Left colon (tissue), 2 donors: ENCODE measurements at places on chromosomes 12 and 14. TPM values are rescaled to one million over a fixed set of nuclear protein-coding genes. Genes with fewer than 3 reads are reported as not detected.

Gene LRRC10
- not detected for total RNA-seq

Gene FAM216A
- total RNA-seq, result 1.6 TPM

Gene ATP2B1
- 105 TPM for total RNA-seq

Gene BORCS5
- 12.2 TPM for total RNA-seq

Gene GOLGA5
- total RNA-seq, result 42.2 TPM

Gene C12orf56
- 0.24 TPM for total RNA-seq

Gene STYK1
- 41.9 TPM for total RNA-seq

Gene DPY19L2
- total RNA-seq, result 1.7 TPM

Gene BEGAIN
- 1.4 TPM for total RNA-seq

Gene GPR162
- total RNA-seq, result 1.3 TPM

Gene BICDL1
- total RNA-seq, result 6.6 TPM

- no peak for DNase-seq
Measured at GRCh38 chr14:86838363-86838762, 1154.6 kb downstream of the GALC start.

DNA sequence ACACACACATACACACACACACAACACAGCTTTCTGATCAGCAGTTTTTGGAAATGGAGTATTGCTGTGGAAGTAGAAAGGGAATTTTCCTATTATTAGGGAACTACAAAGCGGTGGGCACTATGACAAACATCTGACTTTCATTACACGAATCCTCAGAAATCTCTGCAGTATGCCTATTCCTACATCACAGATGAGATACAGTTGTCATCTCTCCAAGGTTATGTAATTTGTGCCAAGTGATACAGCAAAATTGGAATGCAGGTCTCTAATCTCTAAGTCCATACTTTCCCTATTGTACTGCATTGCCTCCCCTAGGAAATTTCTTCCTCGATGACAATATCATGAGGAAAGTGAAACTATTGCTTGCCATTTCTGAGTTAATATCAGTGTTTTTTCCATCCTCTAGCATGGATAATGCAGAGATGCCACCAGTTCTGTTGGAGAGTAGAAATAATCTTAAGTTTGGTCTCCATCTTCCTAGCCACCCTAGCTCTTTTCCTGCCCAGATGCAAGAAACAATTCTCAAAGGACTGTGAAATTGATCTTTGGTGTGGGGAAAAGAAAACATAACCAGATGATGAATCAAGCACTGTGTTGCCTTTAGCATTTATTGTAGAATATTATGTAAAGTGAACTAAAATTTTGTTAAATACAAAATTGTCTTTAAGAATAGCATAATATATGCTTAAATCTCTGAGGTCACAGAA lies 94.7 kb downstream of the ERGIC2 start:
- no peak for DNase-seq

GRCh38 chr12:27901959-27902358 lies 70.6 kb downstream of the PTHLH start:
- DNase-seq, result no peak

DNA sequence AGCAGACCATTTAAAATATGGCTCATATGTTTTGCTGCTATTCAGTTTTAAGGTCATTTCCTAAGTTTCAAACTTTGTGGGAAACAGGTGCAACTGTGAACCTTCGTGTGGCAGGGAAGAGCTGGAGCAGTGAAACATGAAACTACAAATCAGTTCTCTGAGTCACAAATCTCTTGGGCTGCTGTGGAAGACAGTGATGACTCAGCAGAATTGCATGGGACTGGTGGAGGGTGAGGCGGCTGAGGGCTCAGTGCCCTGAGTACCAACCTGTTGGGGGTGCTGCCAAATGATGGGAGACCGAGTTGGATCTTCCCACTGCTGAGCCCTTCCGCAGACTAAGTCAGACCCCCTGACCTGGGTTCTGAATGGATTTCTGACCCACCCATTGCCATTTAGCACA lies 8.4 kb upstream of the CALM1 start:
- no peak for DNase-seq

- no peak for DNase-seq
Measured at GRCh38 chr12:76410781-76411180, 62.6 kb upstream of the BBS10 start.

DNA sequence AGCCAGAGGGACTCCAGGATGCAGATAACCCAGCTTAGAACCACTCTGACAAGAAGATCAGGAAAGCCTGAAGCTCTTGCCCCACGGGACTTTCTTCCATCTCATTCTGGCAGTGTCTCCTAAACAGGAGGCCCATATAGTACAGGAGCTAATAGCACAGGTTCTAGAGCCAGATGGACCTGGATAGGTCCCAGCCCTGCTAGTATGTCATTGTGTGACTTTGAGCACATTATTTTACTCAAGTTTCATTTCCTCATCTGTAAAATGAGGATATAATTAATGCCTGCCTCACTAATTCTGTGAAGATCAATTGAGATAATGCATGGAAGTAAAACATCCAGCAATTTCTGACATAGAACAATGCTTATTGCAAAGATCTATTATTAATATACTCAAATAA lies 66.5 kb upstream of the GZMB start:
- DNase-seq, result no peak

- DNase-seq, result no peak
Measured at GRCh38 chr12:30111719-30112118, 328.0 kb upstream of the TMTC1 start.

GRCh38 chr14:77039285-77040058 lies 11.0 kb upstream of the IRF2BPL start:
- no peak for DNase-seq

GRCh38 chr14:77037938-77038568 lies 9.5 kb upstream of the IRF2BPL start:
- peak; percentile 55 for DNase-seq

DNA sequence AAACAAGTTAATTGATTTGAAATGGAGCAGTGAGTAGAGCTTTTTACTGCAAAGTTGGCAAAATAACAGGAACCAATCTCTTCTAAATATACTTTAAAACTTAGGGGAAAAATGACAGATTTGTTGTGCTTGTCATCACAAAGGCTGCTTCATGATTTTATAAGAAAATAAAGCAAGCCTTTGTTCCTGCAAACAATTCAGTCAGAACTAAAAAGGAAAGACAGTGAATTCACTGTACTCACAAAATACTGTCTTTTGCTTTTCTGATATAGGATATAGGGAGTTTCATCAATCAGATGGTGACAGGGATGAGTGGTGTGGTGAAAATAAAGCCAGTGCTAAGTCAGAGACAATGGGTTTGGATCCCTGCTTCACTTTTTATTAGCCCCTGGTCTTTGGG lies 126.0 kb downstream of the HELB start:
- no peak for DNase-seq

- DNase-seq, result no peak
Measured at GRCh38 chr12:54541751-54542290, 7.6 kb upstream of the PDE1B start.

DNA sequence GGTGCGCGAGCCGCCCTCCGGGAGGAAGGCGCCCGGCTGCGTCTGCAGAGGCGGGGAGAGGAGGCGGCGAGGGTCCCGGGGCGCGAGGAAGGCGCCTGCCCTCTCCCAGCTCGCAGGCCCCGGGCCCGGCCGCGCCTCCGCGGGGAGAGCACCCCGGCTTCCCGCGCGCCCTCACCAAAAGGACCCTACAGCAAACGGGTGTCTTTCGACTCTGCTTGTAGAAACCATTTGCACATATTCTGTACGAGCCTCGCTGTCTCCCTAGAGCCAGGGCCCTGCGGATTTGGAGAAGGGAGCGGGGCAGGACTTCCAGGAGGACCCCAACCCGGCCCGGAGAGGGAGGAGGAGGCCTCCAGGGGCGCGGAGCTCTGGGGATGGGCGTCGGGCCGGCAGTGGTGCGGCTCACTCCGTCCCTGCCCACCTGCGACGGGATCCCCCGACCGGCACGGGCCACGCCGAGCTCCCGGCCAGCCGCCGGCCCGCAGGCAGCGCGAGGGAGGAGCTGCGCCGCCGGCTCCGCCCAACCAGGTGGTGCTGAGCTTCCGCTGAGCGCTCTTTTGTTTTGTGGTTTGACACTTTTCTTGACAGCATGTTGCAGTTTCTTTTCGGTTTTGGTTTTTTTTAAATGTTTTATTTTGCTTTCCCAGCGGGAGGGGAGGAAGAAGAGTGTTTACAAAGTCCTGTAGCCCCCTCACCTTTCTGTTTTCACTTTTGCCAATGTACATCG lies 103.3 kb upstream of the FKBP4 start:
- no peak for DNase-seq

DNA sequence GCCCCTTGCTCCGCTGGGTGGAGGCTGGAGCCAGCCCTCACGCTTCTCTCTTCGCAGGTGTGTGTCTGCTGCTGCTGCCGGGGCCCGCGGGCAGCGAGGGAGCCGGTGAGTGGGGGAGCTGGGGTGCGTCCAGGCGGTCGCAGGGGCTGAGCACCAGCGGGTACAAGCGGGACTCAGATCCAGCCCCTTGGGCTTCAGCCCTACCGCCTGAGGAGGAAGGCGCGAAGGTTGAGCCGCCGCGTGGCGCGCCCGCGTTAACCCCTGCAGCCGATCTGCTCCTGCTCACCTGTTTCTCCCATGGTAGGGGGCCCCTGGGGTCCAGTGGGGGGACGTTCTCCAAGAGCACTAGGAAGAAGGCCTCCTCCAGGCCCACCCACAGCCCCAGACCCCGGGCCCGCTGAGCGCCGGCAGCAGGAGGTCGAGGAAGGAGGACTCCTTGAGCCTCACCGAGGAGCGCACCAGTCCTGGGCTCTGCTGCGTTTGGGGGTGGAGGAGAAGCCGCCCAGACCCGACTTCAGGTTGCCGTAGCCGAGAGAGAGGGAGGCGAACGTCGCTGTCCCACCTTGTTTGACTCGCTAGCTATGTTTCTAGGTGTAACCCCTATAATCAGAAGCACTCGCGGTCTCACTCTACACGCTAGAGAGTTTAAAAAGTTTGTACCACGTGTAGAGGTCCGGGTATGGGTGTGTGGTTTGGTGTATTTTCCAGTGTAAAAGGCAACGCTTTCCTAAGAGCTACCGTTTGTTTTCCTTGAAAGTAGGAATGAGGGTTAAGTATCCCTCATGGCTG lies 834 bp downstream of the COCH start:
- peak; percentile 19 for DNase-seq

GRCh38 chr12:105335856-105336255 lies 5.4 kb downstream of the C12orf75 start:
- DNase-seq, result no peak

- DNase-seq, result no peak
Measured at GRCh38 chr14:86510491-86510890, 980.5 kb downstream of the FLRT2 start.

DNA sequence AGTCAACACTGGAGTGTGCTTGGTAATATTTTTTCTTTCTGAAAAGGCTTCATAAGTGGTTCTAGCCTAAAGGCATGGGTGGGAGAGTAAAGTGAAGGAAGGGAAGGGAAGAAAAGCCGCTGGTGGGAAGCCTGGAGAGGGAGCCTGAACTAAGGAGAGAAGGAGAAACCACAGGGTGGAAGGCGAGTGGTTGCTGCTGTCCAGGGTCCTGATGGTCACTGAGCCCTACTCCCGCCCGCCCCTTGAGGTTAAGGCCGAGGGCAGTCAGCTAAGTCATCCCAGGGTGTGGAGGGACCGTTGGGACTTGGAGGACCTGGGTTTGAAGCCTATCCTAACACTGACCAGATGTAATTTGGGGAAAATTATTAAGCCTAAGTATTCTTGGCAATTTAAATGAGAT lies 189.1 kb downstream of the PIWIL1 start:
- DNase-seq, result no peak

DNA sequence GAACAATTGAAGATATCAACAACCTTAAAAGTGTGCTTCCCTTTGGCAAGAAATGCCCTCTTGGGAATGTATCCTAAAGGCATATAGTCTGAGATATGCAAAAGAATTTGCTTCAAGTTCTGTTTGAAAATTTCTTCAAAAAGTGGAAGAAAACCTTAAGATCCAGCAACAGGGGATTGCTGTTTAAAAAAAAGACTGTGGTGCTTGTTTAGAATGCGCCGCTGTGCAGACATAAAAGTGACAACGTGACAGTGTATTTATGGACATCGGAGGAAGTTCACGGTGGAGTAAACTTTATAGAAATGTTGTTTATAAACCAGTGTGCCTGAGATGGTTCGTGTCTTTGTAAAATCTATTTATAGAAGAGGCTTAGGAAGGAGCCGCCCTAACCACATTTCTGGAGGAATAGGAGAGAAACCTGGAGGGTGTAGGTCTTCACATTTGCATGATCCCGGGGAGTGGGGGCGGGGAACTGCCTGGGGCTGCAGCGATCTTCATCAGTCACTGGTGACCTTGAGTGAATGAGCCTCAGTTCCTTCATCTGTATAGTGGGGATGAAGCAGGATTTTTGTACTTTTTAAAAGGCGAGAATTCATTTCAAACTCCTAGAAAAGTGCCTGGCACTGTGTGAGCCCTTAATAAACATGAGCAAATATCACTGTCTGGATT lies 27.5 kb downstream of the ADGRD1 start:
- DNase-seq, result no peak

DNA sequence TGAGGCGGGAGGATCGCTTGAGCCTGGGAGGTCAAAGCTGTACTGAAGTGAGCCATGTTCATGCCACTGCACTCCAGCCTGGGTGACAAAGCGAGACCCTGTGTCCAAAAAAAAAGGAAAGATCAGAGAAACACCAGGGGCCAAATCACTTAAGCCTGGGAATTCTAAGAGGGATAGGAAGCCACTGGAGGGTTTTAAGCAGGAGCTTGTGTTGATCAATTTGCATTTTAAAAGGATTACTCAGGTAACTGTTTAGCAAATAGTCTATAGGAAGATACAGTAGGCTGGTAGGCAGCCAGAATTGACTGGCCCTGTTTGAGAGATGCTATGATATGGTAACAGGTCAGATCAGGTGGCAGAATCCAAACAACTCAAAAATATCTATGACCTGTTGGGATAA lies 162.7 kb downstream of the SPTSSA start:
- DNase-seq, result no peak

DNA sequence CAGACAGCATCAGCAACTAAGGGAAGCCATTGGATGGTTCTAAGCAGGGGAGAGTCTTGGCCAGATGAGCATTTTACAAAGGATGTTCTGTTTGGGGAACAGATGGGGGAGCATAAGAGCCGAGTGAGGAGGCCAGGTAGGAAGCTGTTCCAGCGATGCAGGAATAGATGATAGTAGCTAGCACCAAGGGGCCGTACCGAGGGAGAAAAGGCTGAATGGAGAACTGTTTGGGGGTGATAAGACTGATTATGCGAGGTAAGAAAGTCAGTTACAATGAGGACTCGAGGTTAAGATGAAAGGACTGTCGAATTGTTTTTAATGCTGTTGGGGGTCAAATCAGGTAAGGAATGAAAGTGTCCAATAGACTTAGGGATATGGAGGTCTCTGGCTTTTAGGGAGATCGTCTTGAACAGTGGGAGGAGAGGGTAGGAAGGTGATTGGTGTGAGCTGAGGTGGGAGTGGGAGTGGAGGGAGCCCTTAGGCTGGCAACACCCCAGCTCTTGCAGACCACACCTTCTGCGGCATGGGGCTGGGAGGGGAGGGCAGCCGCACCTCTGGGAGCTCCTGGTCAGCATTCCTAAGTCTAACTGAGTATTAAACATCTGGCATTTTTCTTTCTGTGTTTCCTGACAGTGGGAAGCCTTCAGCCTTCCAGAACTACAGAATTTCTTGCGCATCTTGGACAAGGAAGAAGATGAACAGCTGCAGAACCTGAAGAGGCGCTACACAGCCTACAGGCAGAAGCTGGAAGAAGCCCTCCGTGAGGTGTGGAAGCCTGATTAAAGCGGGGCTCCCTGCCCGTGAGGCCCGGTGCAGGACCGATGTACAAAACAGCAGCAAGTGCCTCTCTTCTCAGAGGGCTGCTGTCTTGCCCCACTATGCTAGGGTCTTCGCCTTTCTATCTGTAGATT lies 64.8 kb downstream of the GNS start:
- DNase-seq, result no peak
